ENCODE measurements at places on chromosomes 13 and 19. TPM values are rescaled to one million over a fixed set of nuclear protein-coding genes. Genes with fewer than 3 reads are reported as not detected.

DNA sequence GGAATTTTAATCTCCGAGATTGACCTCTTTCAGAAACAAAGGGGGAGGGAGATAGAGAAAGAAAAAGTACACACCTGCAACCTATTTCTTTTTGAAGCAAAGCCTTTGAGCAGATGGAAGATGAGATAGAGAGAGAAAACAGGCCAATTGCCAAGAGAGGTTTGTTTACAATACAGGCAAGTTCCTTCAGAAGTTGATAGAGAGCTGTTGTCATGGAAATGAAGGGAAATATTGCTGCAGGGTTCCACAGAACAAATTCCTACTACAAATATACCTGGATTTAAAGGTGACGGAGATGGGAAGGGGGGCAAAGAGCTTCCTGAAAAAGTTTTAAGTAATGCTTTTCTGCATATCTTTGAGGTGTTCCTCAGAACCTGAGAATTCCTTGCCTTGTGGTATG is 388.4 kb downstream of the NDFIP2 start:
- DNase-seq: no peak

WDR88 gene
- 0.27 TPM for polyA plus RNA-seq

SULT2A1 gene
- polyA plus RNA-seq: not detected

NTF4 gene
- not detected for polyA plus RNA-seq

RDH8 gene
- not detected for polyA plus RNA-seq

GRCh38 chr13:72384879-72385278 is 342.6 kb downstream of the MZT1 start:
- DNase-seq: no peak

DNA sequence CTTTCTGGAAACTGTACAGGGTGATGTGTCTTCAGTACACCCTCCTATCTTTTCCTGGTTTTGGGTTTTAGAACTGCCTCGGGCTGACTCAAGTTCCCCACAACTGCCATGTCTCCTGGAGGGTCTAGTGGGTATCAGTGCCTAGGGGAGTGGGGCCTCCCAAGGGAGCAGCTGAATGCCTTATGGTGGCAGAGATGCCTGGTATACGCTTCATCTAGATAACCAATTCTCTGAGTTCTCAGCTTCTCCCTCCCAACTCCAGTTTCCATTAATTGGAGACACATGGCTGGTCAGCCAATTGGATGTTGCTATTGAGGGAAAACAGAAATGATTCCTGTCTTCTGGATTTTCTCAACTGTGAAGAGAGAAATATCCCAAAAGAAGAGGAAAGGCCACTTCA is 12.8 kb downstream of the ZNF439 start:
- DNase-seq: no peak

DNA sequence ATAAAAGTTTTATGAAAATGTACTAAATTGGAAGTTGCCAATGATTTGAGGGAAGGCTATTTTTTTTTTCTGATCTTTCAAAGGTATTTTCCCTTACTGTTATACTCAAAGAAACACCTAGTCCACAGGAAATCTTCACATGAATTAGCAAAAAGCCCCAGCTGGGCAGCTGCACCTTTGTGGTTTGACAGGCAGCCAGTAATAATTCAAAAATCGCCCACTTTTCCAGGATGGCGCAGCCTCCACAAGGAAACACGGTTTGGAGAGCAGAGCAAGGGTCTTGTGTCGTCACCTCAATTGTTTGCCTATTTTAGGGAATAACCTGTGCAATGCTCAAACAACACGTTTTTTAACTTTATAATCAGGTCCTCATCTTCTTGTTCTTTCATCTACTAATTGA is 324.9 kb upstream of the GPC6 start:
- DNase-seq: no peak

- no peak for DNase-seq
Observed at GRCh38 chr19:43798026-43798545, 4.2 kb downstream of the LYPD5 start.

- DNase-seq: no peak
Observed at GRCh38 chr19:8093740-8094139, 41.2 kb downstream of the CCL25 start.

DNA sequence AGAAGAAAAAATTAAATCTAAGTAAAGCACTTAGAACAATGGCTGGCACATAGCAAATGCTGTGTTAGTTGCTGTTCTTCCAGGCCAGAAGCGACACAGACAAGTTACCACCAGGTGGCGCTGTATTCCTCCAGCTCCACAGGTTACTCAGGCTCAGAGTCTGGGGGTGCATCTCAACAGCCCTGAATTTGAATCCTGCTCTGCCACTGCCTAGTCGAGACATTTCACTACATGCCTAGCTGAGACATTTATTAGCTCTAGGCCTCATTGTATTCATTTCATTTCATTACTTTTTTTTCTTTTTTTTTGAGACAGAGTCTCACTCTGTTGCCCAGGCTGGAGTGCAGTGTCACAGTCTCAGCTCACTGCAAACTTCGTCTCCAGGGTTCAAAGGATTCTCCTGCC is 16.4 kb upstream of the CYP2B6 start:
- DNase-seq: peak; percentile 71

DNA sequence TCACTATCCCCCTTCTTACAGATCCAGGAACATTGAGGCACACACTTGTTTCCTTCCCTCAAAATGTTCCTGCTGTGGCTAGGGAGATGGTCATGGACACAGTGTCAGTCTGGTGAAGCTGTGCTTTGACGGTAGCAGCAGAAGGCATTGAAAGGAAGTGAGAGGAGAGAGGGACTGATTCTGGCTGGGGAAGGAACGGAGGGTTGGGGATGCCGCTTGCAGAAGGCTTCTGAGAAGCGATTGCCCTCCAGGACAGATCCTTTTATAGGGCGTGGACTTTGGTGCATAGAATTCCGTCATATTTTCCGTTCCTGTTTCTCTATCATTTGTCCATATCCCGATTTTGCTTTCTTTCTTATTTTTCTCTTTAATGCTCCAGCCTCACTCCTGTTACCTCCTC is 14.1 kb upstream of the MYH14 start:
- DNase-seq: no peak

ZNF737 gene
- 15.1 TPM for polyA plus RNA-seq

EDNRB gene
- not detected for polyA plus RNA-seq

DNA sequence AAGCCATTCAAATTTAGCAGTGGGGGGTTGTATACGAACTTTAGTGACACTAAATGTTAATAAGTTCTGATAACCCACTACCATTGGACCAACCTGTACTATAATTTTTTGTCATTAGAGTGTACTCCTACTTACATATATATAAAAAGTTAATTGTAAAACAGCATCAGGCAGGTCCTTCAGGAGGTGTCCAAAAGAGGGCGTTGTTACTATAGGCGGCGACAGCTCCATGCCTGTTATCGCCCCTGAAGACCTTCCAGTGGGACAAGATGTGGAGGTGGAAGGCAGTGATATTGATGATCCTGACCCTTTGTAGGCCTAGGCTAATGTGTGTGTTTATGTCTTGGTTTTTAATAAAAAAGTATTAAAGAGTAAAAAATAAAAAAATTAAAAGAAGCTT is 27.5 kb downstream of the SPRYD7 start:
- DNase-seq: no peak

GRCh38 chr19:54208784-54209057 is 8.1 kb downstream of the RPS9 start:
- no peak for DNase-seq

DNA sequence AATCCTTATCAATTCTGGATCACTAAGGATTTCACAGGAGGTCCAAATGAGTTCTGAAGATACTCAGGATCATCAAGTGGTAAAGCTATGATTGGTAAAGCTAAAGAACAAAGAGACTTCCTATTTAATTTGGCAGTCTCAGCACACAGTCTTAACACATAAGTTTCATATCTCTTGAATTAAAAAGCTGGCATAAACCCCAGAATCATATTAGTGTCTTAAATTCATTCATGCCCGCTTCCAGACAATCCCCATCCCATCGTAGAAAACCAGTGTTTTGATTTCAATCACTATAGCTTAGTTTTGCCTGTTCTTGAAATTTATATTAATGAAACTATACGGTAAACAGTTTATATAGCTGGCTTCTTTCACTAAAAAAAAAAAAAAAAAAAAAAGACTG is 278.7 kb downstream of the DIAPH3 start:
- DNase-seq: no peak

DNA sequence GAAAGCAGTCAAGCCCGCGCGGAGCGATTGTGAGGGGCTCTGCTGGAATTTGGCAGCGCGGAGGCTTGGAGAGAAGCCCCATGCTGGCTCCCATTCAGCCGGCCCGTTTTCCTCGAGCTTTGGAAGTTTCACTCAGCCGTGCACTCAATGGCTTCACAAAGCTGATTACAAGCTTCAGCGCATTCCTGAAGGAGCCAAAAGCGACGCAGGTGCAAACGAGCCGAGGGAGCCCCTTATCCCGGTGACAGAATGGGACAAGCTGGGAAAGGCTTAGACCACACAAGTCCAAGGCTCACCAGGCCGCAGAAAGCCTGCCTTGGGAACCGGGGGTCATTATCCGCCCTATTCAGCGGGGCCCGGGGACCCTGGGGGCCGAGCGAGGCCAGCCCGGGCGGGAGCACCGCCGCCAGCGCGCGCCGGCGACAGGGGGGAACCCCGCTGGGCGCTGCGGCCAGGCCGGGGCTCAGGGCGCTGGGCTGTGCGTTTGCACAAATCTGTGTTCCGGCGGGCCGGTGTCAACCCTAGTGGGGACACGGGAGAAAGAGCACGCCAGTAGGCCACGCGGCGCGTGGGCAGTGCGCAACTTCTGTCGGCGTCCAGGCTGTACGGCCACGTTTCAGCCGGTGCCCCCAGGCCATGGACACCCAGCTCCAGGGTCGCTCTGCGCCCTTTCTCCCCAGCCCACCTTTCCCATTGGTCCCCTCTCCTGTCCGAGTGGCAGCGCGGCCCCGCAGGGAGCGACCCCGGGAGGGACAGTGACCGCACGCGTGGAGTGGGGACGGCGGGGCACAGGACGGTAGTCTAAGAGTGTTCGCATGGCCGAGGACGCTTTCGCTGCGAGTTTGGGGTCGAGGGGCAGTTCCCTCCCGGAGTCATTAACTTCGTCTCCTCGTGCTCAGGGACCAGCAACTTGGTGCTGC is 37.3 kb downstream of the SOX1 start:
- DNase-seq: no peak

GRCh38 chr13:72170571-72170970 is 303.6 kb upstream of the DACH1 start:
- DNase-seq: no peak

RASGRP4 gene
- polyA plus RNA-seq: not detected

CCDC169 gene
- polyA plus RNA-seq: not detected

- peak; percentile 7 for DNase-seq
Observed at GRCh38 chr19:3149526-3150505, 14.0 kb downstream of the GNA15 start.

PSG7 gene
- polyA plus RNA-seq: not detected

GRCh38 chr19:40300668-40301067 is 15.5 kb upstream of the AKT2 start:
- DNase-seq: no peak

DNA sequence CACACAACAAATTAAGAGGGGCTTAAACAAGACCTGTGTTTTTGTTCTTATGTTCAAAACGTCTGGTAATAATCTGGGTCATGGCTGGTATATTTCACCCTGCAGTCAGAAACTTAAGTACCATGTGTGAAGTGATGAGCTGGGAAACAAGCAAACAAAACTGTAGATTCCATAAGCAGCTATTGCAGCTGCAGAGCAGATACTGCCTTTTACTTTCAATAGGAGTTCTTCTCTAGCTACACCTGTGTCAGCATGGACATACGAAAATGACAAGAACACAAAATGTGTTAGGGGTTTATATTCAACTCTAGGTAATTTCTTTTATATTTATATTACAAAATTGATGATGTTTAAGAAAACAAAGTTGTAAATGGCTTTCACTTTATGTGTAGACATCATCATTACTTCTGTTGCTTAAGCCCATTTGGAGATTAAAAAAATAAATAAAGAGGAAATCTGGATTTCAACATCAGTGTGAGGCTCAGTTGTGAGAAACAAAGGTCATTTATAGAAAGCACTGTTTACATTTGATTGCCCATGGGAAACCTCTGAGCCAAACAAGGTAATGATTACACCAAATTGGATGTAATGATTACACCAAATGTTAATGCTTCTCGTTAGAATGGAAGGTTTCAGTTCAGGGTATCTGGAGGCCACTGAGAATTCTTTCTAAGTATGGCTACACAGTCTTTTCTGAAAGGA is 451.0 kb upstream of the SLC10A2 start:
- DNase-seq: no peak
